NCI-H1092 (cell line): ENCODE measurements at places on chromosomes 12 and 14.

GRCh38 chr14:26394150-26394810, 203.6 kb downstream of the NOVA1 start:
- peak; percentile 69 for DNase-seq

GRCh38 chr12:13293096-13293495, 96.6 kb downstream of the EMP1 start:
- no peak for DNase-seq

DNA sequence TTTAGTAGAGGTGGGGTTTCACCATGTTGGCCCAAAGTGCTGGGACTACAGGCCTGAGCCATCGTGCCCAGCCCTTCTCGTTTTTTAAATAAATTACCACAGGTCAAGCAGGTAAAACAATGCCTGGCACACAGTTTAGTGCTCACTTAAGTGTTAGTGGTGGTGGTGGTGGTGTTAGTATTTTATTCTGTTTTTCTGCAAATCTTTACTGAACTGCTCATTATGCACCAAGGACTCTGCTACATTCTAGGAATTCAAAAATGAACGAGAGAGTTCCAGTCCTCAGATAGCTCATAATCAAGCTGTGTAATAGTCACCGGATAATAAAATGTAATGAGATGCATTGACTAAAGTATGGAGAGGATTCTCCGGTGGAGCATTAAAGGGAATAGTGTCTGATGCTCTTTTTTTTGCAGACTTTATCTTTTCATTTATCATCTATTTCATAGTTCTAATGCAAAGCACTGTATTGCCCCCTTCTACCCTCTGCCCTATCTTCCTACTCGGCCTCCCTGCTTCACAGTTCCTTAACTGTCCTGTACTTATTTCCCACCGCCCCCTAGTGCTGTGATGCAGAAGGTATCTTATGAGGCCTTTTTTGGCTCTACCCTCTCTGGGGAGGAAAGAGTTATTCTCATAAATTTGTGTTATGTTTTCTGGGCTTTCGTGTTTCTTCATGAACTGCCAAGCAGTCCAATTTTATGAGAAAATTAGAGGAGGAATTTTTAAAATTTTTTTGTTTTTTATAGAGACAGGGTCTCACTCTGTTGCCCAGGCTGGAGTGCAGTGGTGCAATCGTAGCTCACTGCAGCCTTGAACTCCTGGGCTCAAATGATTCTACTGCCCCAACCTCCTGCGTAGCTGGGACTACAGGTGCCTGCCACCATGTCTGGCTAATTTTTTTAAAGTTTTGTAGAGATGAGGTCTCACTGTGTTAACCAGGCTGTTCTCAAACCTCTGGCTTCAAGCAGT, 1.0 kb downstream of the ITFG2 start:
- peak; percentile 65 for DNase-seq

- no peak for DNase-seq
Observed at GRCh38 chr14:105629886-105630215, 103.5 kb downstream of the TMEM121 start.

DNA sequence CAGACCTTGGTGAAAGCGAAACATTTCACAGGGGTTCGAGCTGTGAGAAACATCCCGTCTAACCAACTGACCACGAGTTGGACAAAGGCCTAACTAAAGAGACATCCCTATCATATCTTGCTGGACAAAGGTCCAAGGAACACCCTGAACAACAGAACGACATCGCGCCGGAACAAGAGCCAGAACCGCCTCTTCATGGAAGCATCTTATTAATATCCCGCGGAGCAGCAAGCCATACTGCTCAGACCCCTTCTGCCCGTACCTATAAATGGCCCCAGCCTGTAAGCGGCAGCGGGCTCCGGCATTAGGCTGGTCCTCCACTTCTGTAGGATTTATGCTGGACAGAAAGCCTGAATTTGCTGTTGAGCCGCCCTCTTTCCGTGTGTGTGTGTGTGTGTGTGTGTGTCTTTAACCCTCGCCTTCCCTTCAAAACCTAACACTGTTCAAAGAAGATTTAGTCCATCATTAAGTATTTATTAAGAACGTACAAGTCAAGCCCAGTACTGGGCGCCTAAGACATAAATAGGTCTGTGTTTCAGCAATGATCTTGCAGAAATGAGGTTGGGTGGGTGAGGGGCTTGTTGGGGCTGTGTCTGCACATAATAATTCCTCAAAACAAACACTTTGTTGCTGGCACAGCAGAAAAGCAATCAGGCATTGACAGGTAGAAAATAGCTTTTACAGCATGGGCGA, 1.9 kb downstream of the SLC6A15 start:
- no peak for DNase-seq

- no peak for DNase-seq
Observed at GRCh38 chr14:46989566-46989965, 338.0 kb upstream of the RPL10L start.

- DNase-seq: no peak
Observed at GRCh38 chr14:38762426-38762825, 340.6 kb downstream of the SEC23A start.

DNA sequence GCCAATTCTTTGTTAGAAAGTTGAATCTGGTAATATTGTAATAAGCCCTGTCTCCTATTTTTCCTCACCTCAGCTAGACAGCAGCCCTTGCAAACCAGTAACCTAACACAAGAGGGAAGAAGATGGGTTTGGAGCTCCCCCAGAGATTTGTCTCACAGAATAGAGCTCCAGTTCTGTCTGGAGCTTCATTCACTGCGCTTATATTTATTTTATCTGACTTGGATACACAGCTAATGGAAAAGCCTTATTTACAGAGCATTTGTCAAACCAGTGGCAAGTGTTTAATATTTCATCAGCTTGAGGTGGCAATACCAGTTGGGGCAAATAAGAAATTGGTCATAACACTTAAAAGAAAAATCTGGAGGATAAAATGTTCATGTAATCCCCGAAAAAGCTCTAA, 1094.0 kb downstream of the FSCB start:
- no peak for DNase-seq

DNA sequence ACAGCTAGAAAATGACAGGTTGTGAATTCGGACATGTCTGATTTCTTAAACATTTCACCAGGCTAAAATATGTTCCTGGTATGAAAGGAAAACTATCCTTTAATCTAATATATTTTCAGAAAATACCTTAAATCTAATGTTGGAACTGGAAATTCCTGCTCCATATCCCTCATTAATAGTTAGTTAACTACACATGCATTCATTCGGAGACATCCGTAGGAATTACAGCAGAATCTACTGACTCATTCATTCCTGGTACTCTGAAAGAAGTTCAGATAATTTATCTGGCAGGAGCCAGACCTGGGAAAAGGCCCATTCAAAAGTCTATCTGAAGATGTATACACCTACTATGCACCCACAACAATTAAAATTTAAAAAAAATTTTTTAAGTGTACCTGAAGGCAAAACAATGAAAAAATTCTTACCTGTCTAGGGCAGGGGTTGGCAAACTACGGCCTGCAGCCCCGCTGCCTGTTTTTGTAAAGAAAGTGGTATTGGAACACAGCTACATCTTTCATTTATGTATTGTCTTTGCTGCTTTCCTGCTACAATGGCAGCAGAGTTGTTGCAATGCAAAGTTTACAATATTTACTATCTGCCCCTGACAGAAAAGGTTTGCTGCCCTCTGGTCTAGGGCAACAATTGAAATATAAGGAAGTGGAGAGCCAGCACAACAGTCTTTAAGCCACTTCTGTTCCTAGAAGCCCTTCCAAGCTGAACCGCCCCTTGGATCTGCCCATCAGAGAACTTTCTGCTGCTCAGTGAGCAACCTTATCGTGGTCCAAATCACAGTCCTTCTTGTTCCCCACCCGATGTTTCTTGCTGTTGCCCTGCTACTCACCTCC, 17.9 kb upstream of the NFYB start:
- no peak for DNase-seq

DNA sequence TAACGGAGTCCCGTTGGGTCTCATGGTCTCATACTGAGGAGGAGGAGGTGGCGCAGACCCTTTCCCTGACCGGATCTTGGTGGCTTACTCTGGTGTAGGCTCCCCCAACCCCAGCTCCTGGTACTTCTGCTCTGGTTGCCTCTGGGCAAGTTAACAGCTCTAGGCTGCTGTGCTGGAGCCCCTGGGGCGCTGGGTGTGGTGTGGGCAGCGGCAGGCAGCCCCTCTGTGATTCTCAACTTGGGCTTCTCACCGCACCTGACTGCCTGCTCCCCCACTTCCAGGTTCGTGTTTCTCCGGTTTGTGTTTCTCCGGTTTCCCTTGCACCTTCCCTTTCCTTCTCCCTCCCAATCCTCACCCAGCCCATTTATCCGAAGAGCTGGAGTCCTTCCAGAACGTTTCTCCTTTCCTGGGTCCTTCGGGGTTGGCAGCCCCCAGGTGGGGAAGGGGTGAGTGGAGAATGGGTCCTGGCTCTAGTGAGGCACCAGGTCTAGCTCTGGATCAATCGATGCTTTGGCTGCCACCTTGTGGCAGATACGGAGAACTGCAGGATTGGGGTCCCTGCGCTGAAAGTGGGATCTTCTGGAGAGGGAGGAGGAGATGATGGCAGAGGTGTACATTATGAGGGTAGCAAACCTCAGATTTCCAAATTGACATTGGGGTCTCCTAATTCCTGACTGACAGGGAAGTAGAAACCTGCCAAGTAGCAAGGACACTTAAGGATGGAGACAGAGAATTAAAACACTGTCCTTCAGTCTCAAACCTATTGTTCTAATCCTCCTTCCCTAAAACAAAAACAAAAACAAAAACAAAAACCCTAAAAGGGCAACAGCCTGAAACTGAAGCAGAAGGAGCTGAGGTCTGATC, 8.3 kb downstream of the CISTR start:
- DNase-seq: peak; percentile 13

DNA sequence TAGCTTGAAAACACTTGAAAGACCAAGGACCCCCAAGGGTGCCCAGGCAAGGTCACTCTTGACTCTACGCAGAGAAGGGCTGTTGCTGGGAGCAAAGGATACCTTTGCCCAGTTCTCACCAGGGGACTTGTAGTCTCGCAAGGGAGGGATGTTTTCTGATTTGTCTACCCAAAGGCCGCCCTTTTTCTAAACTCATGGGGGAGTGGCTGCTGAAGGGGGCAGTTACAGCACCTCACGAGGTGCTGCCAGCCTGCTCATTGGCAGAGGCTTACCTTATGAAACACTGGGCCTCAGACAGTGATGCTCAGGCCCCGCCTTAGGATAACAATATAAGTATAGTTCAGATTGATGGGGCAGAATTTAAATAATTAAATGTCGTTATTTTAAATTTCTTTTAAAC, 107.0 kb downstream of the ETV6 start:
- DNase-seq: no peak

DNA sequence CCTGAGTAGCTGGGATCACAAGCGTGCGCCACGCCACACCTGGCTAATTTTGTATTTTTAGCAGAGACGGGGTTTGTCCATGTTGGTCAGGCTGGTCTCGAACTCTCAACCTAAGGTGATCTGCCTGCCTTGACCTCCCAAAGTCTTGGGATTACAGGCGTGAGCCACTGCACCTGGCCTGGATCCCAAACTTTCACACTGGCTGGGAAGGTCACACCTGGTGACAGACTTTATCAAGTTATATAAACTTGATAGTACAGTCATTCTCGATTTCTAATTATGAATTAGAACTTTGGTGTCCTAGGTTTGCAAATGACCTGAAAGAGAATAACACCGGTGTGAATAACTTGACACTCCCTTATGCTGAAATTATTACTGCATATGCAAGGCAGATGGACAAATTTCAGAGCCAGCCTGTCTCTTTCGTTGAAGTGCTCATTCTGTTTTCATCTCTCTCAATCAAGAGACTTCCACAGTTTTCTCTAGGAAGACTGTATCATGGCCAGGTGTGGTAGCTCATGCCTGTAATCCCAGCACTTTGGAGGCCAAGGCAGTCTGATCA, 5.9 kb downstream of the PLBD1 start:
- no peak for DNase-seq

DNA sequence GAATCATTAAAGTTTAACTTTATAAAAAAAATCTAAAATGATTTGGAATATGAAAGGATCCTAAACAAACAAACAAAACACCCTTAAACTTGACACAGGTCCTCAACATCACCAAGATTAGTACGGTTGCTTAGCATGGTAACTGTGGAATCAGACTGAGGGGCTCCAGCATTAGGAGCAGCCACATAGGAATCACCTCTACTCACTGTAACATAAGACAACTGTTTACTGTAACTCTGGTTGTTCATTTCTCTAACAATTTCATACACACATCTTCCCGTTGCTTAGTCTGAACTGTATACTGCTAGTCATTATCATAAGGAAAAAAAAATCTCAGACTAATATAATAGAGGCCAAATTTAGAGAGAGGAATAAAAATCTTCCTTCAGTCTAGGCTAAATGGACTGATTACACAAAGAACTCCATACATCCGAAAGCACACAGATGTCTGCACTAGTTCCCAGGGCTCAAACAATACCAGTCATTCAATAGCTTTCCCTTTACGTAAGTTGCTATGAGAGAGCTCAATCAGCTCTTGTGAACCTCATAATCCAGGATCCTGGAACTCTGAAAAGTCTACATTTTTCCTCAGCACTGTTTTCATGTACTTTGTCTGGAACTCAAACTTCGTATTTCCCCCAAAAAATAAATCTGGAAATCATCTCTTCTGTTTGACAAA, 26.0 kb downstream of the LRP6 start:
- no peak for DNase-seq

DNA sequence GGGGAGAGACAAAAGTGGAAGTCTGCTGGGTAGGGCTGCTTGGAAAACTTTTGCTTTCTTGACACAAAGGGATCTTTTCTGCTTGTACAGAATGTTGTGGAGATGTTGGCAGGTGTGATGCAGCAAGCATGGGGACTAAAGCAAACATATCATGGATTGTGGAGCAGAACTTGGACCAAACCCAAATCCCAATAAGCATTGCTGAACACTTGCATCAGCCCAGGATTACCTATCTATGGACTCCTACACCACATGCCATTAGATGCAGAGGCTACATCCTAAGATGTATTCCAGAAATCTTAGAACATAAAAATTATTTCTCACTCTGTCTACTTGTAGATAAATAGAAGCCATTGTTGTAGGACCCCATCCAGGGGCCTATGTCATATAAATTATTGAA, 44.7 kb upstream of the RERG start:
- DNase-seq: no peak

GRCh38 chr12:127324681-127325080, 942.3 kb upstream of the TMEM132C start:
- DNase-seq: no peak

GRCh38 chr12:109937371-109937770, 37.3 kb downstream of the TCHP start:
- DNase-seq: no peak

DNA sequence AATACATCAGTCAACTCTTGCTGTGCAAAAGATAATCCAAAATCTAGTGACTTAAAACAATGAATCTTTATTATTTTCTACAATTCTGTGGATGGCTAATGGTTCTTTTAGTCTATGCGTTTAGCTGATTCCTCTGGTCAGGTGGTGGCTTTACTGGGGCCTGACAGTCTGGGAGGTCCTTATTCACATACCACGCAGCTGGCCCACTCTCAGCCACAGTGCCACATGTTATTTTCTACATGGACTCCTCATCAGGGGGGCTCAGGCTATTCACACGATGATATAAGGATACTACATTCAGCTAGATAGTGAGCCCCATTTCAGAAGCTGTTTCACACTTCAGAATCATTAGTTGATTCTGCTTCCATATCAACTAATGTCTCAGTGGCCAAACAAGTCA, 287.5 kb upstream of the MGAT4C start:
- DNase-seq: no peak

GRCh38 chr12:6664902-6665301, 2.0 kb upstream of the ING4 start:
- DNase-seq: no peak

- no peak for DNase-seq
Observed at GRCh38 chr14:90263748-90264449, 7.5 kb downstream of the PSMC1 start.

- no peak for DNase-seq
Observed at GRCh38 chr12:95970905-95971304, 25.2 kb downstream of the HAL start.
